Stimulated activated CD8-positive, alpha-beta memory T cell treated with anti-CD3 and anti-CD28 coated beads, Interleukin-2, amount 100 ng/mL, for 1 hour (primary cell): ENCODE measurements at places on chromosomes 12 and 14.

- DNase-seq: no peak
Observed at GRCh38 chr12:26666286-26666685, 166.7 kb downstream of the ITPR2 start.

GRCh38 chr12:2879853-2880252 lies 2.8 kb downstream of the RHNO1 start:
- no peak for DNase-seq

GRCh38 chr12:66002812-66003211 lies 127.7 kb downstream of the LLPH start:
- DNase-seq: no peak

DNA sequence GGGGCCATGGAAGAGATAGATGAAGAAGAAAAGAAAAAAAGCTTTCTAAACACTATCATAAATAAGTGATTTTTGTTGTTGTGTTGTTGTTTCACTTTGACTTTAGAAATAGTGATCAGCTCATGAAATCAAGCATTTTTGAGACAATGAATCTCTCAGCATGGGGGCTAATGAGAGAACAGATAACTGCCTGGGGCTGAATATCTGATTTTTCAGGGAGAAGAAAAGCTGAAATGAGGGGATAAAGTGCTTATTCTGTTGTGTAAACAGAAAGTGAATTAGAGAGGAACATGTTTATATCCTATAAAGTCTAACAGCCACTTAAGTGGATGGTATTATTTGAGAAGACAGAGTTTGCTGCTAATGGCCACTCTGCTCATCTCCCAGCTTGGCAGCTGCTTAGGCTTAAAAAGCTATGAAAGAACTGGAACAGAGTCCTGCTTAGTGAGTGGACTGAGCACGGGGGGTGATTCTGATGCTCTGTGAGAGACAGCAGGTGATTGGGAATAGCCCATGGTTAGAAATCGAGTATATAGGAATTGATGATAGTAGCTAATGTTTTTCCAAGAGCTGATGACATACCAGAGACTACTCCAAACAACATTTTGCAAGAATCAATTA lies 646.1 kb upstream of the TMEM132C start:
- no peak for DNase-seq

DNA sequence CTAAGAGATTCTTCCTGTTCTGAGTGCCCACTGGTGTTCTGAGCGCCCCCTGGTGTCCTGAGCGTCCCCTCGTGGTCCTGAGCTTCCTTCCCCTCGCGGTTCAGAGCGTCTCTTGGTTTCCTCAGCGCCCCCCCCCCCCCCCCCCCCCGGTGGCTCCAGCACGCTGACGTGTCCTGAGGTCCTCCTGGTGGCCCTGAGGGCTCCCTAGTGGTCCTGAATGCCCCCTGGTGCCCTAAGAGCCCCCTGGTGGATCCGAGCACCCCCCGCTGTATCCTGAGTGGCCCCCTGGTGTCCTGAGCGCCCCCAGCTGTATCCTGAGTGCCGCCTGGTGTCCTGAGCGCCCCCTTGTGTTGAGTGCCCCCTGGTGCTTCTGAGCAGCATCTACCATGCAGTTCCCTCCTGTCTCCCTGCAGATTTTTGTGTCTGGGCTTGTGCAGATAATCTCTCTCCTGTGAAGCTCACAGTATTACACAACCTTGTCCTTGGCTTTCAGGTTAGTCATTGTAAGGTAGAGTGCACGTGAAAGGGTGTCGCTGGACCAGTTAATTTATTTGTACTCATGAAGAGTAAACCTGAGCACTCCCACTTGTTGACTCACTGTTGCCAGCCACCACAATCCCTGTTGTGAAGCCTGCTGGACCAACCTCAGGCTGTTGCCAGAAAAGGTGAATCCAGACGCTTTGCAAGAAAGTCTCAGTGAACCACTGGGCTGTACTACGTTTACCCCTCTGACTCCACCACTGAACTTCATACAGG lies 1168.4 kb downstream of the TMEM121 start:
- peak; percentile 24 for DNase-seq

GRCh38 chr14:61184112-61184511 lies 97.0 kb downstream of the TMEM30B start:
- no peak for DNase-seq

- DNase-seq: no peak
Observed at GRCh38 chr12:115132145-115132544, 448.2 kb upstream of the TBX3 start.

DNA sequence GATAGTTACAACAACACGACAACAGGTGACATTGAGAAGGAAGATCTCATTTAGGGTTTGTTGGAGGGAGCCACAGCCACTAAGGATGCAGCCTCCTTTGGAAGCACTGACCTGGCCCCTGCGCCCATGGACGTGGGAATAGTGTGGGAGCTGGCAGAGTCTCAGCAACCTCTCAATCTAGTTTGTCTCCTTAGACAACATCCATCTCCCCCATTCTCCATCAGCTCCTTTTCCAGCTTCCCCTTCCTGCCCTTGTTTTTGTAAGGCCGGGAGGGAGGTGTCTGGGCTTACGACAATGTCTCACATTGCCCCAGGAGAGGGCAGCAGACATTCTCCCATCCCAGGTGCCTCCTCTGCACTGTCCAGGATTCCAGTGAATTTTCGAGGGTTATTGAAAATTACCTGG lies 170.2 kb upstream of the PZP start:
- DNase-seq: no peak

- no peak for DNase-seq
Observed at GRCh38 chr12:59079002-59079401, 158.7 kb upstream of the LRIG3 start.

DNA sequence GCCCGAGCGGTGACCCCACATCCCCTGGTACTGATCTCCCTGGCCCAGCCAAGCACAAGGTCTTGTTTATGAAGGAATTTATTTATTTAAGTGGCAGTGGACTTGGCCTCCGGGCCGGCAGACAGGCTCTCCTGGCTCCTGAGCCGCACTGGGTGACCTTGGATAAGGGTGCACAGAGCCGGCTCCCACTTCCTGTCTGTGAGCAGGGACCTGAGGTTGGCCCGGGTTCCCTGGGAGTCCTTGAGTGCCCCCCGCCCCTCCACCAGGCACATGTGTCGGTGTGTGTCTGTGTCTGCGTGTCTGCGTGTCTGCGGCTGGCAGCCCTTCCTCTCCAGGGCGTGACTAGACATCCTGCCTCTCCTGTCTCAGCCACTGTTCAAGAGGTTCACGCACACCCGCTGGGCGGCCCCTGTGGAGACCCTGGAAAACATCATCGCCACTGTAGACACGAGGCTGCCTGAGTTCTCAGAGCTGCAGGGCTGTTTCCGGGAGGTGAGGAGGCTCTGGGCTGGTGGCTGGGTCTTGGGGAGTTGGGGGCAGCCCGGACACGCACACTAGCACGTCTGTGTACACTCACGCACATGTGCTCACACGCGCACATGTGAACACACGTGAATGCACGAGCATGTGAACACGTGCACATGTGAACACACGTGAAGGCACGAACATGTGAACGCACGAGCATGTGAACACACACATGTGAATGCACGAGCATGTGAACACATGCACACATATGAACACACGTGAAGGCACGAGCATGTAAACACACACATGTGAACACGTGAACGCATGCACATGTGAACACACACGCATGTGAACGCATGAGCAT lies 9.3 kb downstream of the TNFAIP2 start:
- DNase-seq: no peak

GRCh38 chr12:15662983-15663659 lies 126.1 kb downstream of the EPS8 start:
- DNase-seq: no peak

- no peak for DNase-seq
Observed at GRCh38 chr14:57933349-57933748, 67.5 kb upstream of the SLC35F4 start.

DNA sequence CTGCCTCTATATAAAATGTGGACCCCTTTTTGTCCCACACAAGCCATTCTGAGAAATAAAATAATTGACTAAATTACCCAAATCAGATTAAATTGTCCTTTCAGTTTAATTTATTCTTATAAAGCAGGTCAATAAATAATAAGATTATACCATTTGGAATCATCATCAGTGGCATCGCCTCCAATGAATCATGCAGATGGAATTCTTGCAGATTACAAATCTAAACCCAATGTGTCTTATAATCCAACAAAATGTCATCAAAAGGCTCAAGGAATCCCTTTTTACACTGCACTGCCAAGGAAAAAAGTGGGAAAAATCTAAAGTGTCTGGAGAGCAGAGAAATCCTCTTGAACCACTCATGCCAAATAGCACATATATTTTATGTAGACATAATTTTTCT lies 138.2 kb upstream of the TSPAN8 start:
- DNase-seq: no peak

DNA sequence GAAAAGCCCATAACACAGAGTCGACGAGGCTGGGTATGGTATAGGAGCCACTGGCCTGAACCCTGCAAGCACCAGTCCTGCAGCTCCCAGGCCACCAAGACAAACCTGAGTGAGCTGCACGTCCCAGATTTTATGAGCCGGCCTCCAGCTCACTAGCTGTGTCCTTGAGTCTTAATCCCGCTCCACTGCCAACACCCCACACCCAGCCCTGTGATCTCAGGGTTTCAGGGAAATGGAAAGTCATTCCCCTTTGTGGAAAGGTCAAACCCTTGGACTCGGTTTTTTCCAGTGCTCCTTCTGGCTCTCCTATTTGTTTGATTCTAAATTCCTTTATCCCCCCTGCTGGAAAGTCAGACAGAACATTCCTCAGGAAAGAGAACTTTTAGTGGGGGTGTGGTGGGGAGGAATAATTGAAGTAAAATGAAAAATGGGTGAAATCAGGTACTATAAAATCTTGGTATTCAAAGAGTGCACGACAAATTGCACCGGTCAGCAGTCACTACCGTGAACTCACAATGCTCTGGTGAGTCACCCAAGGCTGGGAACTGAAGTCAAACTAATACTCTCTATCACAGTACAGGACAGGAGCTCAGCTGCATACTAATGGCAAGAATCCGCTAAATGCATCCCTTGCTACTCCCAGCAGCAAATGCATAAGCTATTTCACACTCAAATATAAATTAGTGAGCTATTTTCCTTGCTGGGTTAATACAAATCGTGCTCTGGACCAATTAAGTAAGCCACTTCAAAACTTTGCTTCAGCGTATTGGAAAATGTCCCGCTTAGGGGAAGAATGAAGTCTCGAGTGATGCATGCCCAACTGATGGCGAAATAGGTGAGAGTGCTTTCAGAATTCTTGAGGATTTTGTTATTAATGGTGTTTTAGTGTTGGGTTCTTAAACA lies 9.0 kb downstream of the PITPNM2 start:
- no peak for DNase-seq

DNA sequence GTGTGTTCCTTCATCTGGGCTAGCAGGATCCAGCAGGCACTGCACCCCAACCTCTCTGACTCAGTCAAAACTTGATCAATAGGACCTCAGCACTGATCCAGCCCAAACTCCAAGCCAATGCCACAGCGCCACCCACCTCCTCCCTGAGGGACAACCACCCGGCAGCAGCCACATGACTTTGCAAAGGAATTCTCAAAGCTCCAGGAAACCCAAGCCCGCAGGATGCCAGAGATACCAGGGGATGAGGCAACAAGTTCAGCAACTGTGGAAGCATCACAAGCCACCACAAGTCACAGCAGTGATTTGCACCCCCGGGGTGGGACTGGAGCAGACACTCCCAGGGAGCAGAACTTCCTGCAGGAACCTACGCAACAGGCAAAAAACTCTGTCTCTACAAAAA lies 37.3 kb downstream of the ACTN1 start:
- DNase-seq: no peak

DNA sequence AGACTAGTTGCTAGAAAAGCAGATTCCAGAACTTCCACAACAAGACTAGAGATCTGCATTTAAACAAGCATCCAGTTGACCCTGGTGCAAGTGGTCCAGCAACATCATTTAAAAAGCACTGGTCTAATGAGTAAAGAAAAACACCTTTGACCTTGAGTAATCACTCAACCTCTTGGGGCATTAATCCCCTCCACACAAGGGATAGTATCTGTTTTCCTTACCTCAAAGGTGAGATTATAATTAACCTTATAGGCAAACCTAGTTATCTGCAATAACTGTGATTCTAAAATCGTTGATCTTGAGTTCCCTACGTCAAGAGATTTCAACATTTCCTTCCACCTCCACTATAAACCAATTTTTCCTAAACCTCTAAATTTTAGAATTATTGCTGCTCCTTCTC lies 1.1 kb downstream of the KDM5A start:
- DNase-seq: no peak

DNA sequence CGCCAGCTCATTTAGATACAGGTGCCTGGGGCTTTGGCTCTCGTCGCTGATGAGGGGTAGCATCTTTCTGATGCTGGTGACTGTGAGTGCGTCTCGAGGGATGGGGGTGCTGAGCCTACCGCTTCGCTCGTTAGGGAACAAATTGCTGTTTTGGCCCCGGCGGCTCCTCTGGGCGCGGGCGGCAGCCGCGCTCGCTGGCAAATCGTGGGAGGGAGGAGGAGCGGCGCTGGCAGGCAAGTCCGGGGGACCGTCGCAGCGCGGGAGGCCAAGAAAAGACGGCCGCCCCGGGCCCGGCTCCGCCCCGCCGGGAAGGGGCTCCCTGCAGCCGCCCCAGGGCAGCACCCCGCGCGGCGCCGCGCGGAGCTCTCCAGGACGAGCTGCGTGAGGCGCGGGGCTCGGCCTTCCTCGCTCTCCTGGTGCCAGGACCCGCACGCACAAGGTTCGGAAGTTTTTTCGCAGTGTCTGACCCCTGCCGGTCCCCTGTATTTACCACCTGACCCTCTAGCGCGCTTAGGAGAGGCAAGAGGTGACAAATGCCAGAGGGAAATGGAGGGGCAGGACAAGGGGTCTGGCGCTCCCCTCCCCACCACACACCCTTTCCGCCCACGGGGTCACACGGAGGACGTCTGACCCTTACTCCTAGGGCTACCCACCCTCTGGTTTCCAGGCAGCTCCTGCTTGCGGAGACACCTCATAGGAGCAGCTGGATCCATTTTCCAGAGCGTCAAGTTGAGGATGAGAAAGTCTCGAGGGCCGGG lies 899 bp upstream of the KCNH3 start:
- no peak for DNase-seq

DNA sequence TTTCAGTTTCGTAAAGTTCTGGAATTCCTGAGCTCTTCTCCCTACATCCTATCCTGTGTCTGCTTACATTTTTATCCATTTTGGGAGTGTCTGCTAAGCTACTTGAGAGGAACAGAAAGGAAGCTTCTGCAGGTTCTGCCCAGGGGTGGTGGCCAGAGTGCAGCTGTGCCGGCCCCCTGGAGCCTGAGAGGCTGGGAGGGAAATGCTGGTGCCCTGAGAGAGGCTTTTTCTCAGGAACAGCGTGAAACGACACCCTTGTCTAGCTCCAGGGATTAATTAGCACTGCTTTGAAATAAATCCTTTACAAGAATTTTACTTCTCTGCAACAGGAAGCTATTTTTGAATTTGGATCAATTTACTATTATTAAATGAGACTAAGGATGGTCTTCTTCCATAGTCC lies 165.4 kb downstream of the SLC15A5 start:
- no peak for DNase-seq

GRCh38 chr12:22340143-22340542 lies 5.6 kb upstream of the ST8SIA1 start:
- DNase-seq: no peak

GRCh38 chr14:32559590-32559989 lies 230.5 kb downstream of the AKAP6 start:
- DNase-seq: no peak

GRCh38 chr12:3523058-3523457 lies 32.1 kb downstream of the PRMT8 start:
- no peak for DNase-seq
